ENCODE measurements at places on chromosomes 11 and 22.

- no peak for DNase-seq
- no peaks in the 10 kb centered on the region for H3K36me3 ChIP-seq
- H3K4me1 ChIP-seq = peaks cover 18% of the 10 kb centered on the region
- no peaks in the 10 kb centered on the region for H3K27me3 ChIP-seq
- no peak overlapping the region for H3K4me3 ChIP-seq
- no peak overlapping the region for H3K27ac ChIP-seq
These were observed 3.8 kb downstream of the AMOTL1 start for GRCh38 chr11:94771951-94772350.

DNA sequence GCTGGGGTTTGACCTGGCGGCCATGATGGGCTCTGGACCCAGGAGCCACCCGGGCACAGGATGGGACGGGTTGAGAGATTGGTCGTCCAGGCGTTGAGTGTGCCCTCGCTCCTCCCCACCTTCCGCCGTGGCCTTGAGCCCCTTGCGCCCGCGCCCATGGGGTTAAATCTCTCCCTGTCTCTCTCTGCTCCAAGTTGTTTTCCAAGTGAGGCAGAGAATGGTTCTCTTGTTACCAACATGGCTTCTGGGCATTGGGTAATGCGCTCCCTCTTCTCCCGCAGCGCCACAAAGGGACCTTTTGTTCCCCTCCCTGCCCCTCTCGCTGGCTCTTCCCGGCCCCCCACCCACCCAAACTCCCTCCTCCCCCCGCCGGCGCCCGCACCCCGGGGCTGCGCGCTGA is 18.8 kb upstream of the PICK1 start:
- H3K27me3 ChIP-seq = no peaks in the 10 kb centered on the region
- H3K27ac ChIP-seq = no peak overlapping the region
- H3K4me1 ChIP-seq = peaks cover 4% of the 10 kb centered on the region
- no peak overlapping the region for H3K4me3 ChIP-seq
- DNase-seq = no peak
- H3K36me3 ChIP-seq = no peaks in the 10 kb centered on the region

GRCh38 chr22:21866833-21867527 is 465 bp downstream of the MAPK1 start:
- peaks cover 40% of the 10 kb centered on the region for H3K4me1 ChIP-seq
- no peaks in the 10 kb centered on the region for H3K36me3 ChIP-seq
- peak overlapping the region; percentile 81 for H3K4me3 ChIP-seq
- peak overlapping the region; percentile 94 for H3K27ac ChIP-seq

DNA sequence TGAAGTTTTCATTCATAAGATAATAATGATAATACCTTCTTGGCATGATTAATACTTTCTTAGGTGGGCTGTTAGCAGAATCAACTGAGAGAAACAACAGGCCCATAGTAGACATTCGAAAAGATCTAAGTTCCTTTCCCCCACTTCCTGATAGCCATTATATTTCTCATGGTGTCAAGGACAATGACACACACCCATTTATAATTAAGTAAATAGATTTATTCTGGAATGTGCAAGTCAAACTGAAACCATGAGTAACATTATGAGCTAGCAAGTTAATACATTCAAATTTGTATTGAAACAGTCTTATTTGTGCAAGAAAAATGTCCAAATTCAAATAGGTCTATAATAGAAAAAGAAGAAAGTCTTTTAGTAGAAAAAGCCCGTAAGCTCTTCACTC is 301.1 kb downstream of the GUCY1A2 start:
- no peaks in the 10 kb centered on the region for H3K27me3 ChIP-seq
- DNase-seq = no peak
- no peak overlapping the region for H3K27ac ChIP-seq
- no peak overlapping the region for H3K4me3 ChIP-seq
- H3K4me1 ChIP-seq = no peaks in the 10 kb centered on the region
- no peaks in the 10 kb centered on the region for H3K36me3 ChIP-seq

GRCh38 chr11:123976770-123977560 is 616 bp downstream of the OR10S1 start:
- no peaks in the 10 kb centered on the region for H3K36me3 ChIP-seq
- no peak overlapping the region for H3K4me3 ChIP-seq
- H3K27me3 ChIP-seq = no peaks in the 10 kb centered on the region
- H3K4me1 ChIP-seq = no peaks in the 10 kb centered on the region
- H3K27ac ChIP-seq = no peak overlapping the region

DNA sequence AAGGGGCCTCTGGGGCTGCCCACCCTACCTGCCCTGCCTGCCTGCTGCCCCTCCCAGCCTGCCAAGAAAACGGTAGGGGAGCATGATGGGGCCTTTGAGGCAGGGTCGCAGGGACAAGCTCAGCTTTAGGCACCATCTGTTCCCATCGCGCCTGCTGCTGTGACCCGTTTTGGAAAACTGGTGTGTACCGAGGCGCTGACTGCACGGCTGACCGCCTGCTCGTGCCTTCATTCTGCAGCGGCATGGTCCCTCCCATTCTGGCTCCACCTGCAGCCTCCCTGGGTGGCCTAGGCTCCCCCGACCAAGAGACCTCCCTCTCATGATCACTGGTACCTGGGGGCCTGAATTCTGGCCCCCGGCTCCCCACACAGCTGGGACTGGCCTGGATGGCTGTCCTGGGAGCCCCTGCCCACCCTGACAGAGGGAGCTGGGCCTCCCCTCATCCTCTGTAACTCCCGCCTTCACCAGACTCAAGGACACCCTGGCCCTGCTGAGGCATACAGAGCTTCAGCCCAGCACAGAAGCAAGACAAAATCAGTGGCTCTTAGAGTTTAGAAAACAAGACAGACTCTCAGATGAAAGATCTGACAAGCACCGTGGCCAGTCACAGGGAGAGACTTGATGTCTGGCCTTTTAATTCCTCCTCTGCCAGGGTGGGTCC is 6.5 kb upstream of the MYRF start:
- H3K4me1 ChIP-seq = peaks cover 8% of the 10 kb centered on the region
- no peak for DNase-seq
- no peaks in the 10 kb centered on the region for H3K36me3 ChIP-seq
- no peaks in the 10 kb centered on the region for H3K27me3 ChIP-seq

DNA sequence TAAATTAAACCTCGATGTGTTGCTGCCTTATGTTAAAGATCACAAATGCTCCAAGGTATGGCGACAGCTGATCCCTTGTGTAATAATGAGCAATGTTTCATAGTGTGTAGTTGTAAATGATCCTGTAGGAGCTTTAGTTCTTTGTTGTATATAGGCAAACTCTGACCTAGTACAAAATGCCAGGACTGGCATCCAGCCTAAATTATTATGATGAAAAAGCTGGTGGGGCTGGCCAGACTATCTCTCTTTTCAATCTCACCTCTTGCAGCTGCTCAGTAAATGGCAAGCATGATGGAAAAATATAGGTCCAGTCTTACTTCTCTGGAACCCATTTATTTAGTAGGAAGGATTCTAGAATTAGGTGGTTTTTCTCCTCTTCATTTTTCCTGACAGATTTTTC is 345.1 kb upstream of the C11orf87 start:
- no peaks in the 10 kb centered on the region for H3K36me3 ChIP-seq
- DNase-seq = no peak
- H3K27ac ChIP-seq = no peak overlapping the region
- no peak overlapping the region for H3K4me3 ChIP-seq
- H3K4me1 ChIP-seq = no peaks in the 10 kb centered on the region
- no peaks in the 10 kb centered on the region for H3K27me3 ChIP-seq
